Activated naive CD8-positive, alpha-beta T cell treated with anti-CD3 and anti-CD28 coated beads, Interleukin-2, amount 10 ng/mL, durations not matched to agents 7 days and 5 days (primary cell): ENCODE measurements at places on chromosomes 11 and 22. TPM values are rescaled to one million over a fixed set of nuclear protein-coding genes. Genes with fewer than 3 reads are reported as not detected.

Gene C11orf65
- total RNA-seq = 0.57 TPM

DNA sequence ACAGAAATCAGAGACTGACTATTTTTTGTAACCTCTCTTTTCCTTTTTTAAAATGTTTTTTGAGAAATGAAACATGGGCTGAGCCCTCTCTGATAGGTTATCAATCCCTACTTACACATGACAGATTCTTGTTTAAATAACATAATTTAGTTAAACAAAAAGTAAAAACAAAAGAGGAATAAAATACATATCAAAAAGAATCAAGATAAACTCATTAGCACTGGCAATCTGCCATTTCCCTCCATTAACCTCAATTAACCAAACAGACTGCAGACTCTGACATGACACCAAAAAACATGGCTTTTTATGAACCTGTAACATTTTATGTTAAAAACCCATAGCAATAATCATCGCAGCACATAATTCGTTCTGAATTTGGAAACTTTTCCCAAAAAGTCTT lies 284.4 kb upstream of the MTNR1B start:
- no peak for DNase-seq
- H3K36me3 ChIP-seq = no peaks in the 10 kb centered on the region
- no peak overlapping the region for H3K27ac ChIP-seq
- H3K4me1 ChIP-seq = no peaks in the 10 kb centered on the region

- H3K27me3 ChIP-seq = no peaks in the 10 kb centered on the region
- H3K27ac ChIP-seq = no peak overlapping the region
- DNase-seq = no peak
- H3K36me3 ChIP-seq = peaks cover 1% of the 10 kb centered on the region
- peaks cover 22% of the 10 kb centered on the region for H3K4me1 ChIP-seq
Observed at GRCh38 chr22:44659140-44659539, 42.9 kb upstream of the PRR5 start.

Gene LDLRAD3
- total RNA-seq = not detected

DNA sequence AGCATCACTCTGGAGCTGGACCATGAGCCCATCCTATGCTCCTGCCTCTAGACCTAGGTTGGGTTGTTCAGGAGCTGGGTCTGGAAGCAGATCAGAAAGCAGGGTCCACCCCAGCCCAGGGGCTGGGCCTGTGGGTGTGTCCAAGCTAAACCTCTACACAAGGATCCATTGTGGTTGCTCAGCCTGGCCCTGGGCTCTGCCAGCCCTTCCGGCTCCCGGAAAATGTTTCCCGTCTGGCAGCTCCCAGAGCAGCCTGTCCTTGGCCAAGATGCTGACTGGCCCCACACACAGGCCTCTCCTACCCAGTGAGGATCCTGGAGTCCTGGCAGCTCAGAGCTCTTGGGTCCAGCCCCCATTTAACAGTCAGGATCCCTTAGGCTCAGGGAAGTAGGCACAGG lies 35.3 kb upstream of the FCHSD2 start:
- peak; percentile 32 for DNase-seq
- H3K36me3 ChIP-seq = no peaks in the 10 kb centered on the region
- H3K27ac ChIP-seq = peak overlapping the region; percentile 49
- H3K27me3 ChIP-seq = peaks cover 27% of the 10 kb centered on the region

- DNase-seq = no peak
- H3K27me3 ChIP-seq = no peaks in the 10 kb centered on the region
- no peak overlapping the region for H3K27ac ChIP-seq
Observed at GRCh38 chr11:38721586-38722315, 2123.7 kb upstream of the RAG2 start.

GRCh38 chr11:68942095-68942620 lies 38.5 kb downstream of the IGHMBP2 start:
- no peak for DNase-seq
- H3K36me3 ChIP-seq = no peaks in the 10 kb centered on the region
- H3K4me1 ChIP-seq = no peaks in the 10 kb centered on the region

- H3K27ac ChIP-seq = peak overlapping the region; percentile 82
- peaks cover 49% of the 10 kb centered on the region for H3K4me1 ChIP-seq
- H3K4me3 ChIP-seq = peak overlapping the region; percentile 62
- peak; percentile 39 for DNase-seq
- H3K27me3 ChIP-seq = no peaks in the 10 kb centered on the region
- peaks cover 22% of the 10 kb centered on the region for H3K36me3 ChIP-seq
Observed at GRCh38 chr22:50361688-50362087, 18.6 kb downstream of the PPP6R2 start.
